ENCODE measurements at places on chromosomes 3 and 15.

GRCh38 chr15:93932164-93932776 lies 299.1 kb upstream of the MCTP2 start:
- DNase-seq, result no peak
- H3K36me3 ChIP-seq, result no peaks in the 10 kb centered on the region
- H3K4me1 ChIP-seq, result peaks cover 12% of the 10 kb centered on the region
- H3K27ac ChIP-seq, result no peak overlapping the region
- H3K27me3 ChIP-seq, result no peaks in the 10 kb centered on the region

- H3K36me3 ChIP-seq, result no peaks in the 10 kb centered on the region
- no peaks in the 10 kb centered on the region for H3K4me1 ChIP-seq
- H3K27me3 ChIP-seq, result peaks cover 17% of the 10 kb centered on the region
- H3K4me3 ChIP-seq, result no peak overlapping the region
Measured at GRCh38 chr15:43210807-43211206, 10.0 kb downstream of the EPB42 start.

- DNase-seq, result no peak
- peaks cover 13% of the 10 kb centered on the region for H3K4me1 ChIP-seq
- H3K4me3 ChIP-seq, result no peak overlapping the region
- no peak overlapping the region for H3K27ac ChIP-seq
- H3K27me3 ChIP-seq, result no peaks in the 10 kb centered on the region
Measured at GRCh38 chr3:155548195-155548594, 196.7 kb downstream of the PLCH1 start.

DNA sequence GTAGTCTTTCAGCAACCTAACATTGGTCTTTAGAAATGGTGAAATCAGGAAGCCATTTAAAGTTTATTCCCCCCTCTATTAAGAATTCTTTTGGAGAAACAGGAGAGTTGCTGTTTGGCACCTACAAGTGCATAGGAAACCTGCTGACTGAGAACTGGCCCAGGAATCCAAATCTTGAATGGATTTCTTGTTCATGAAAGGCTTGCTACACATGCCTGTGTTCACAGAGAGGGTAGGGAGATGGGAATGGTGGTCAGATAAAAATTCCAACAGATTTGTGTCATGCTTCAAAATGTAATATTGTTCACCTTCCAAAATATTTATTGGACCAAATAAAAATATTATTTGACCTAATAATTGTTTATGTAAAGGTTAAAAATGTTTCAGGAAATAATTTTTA lies 24.2 kb upstream of the ZPLD1 start:
- no peak overlapping the region for H3K27ac ChIP-seq
- H3K4me1 ChIP-seq, result peaks cover 6% of the 10 kb centered on the region
- no peaks in the 10 kb centered on the region for H3K36me3 ChIP-seq

- no peaks in the 10 kb centered on the region for H3K36me3 ChIP-seq
- H3K4me1 ChIP-seq, result peaks cover 14% of the 10 kb centered on the region
- H3K27ac ChIP-seq, result no peak overlapping the region
- no peak for DNase-seq
- peaks cover 7% of the 10 kb centered on the region for H3K27me3 ChIP-seq
- H3K4me3 ChIP-seq, result no peak overlapping the region
Measured at GRCh38 chr3:129620828-129621559, 14.5 kb upstream of the PLXND1 start.

GRCh38 chr3:150443331-150443741 lies 35.2 kb downstream of the TSC22D2 start:
- peaks cover 19% of the 10 kb centered on the region for H3K4me1 ChIP-seq
- no peak overlapping the region for H3K27ac ChIP-seq
- no peak overlapping the region for H3K4me3 ChIP-seq
- DNase-seq, result no peak
- H3K36me3 ChIP-seq, result peaks cover 41% of the 10 kb centered on the region

DNA sequence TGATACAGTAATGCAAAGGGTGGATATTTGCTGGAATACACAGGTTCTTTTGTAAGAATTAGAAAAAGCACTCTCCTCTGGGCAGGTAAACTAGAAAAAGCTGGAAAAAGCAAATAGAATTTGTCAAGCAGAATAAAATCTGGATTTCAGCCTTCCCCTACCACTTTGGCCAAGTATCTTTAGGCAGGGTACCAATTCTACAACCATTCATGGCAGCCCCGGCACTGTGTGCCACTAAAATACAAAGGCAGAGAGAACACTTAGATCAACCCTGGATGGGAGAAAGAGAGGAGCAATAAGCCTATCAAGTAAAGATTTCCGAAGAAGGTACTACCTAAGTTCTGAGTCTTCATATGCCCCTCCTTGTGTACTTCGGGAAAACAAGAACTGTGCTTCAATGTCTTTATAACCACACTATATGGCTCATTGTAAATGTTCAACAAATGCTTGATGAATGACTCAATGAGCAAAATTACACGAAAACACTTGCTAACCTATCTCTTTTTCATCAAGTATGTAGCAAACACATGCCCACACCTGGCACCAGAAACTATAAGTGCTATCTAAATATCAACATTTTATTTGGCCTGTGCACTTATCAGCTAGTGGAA lies 20.8 kb downstream of the STAG1 start:
- DNase-seq, result no peak
- peaks cover 68% of the 10 kb centered on the region for H3K4me1 ChIP-seq
- H3K36me3 ChIP-seq, result peaks cover 5% of the 10 kb centered on the region
- H3K27ac ChIP-seq, result no peak overlapping the region
- H3K27me3 ChIP-seq, result no peaks in the 10 kb centered on the region

- H3K27ac ChIP-seq, result no peak overlapping the region
- peaks cover 40% of the 10 kb centered on the region for H3K4me1 ChIP-seq
- H3K36me3 ChIP-seq, result peaks cover 6% of the 10 kb centered on the region
- peak; percentile 32 for DNase-seq
- no peaks in the 10 kb centered on the region for H3K27me3 ChIP-seq
Measured at GRCh38 chr3:127831723-127832172, 9.4 kb upstream of the MGLL start.

DNA sequence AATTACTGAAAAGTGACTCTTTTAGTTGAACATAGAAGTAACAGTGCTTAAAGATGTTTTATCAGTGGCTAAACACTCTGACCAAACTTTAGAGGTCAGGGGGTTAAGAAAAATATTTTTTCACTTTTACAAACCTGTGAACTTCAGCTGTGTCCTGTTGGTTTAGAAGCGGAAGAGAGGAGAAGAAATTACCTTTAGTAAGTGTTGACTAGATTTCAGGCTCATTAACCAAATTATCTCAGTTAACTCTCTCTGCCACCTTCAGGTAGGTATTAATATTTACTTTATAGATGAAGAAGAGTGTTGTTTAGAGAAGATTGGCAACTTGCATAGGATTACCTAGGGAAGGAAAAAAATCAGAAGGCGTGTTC lies 151.9 kb upstream of the CMC1 start:
- H3K4me3 ChIP-seq, result no peak overlapping the region
- H3K27me3 ChIP-seq, result no peaks in the 10 kb centered on the region
- no peaks in the 10 kb centered on the region for H3K4me1 ChIP-seq
- no peaks in the 10 kb centered on the region for H3K36me3 ChIP-seq
- DNase-seq, result no peak

DNA sequence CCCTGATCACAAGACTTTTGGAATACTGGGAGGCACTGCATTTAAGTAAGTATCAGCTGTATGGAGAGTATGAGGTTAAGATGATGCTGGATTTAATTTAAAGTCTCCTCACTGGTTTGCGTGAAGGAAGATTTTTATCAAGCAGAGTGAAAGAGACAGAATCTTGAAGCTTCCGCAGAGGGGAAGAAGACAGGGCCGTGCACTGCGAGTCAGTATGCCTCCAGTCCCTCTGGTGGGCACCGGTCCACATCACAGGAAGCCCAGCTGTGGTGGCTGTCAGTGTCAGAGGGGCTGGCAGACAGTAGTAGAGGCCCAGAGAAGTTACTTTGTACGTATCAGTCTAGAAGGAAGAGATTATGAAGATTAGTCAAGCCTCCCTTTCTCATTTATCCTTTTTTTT lies 379.0 kb upstream of the TPRG1 start:
- peaks cover 7% of the 10 kb centered on the region for H3K36me3 ChIP-seq
- H3K27me3 ChIP-seq, result no peaks in the 10 kb centered on the region
- H3K4me3 ChIP-seq, result no peak overlapping the region
- no peak for DNase-seq
- no peak overlapping the region for H3K27ac ChIP-seq

- no peaks in the 10 kb centered on the region for H3K36me3 ChIP-seq
- no peak overlapping the region for H3K27ac ChIP-seq
Measured at GRCh38 chr15:28933710-28934445, 48.1 kb downstream of the APBA2 start.

DNA sequence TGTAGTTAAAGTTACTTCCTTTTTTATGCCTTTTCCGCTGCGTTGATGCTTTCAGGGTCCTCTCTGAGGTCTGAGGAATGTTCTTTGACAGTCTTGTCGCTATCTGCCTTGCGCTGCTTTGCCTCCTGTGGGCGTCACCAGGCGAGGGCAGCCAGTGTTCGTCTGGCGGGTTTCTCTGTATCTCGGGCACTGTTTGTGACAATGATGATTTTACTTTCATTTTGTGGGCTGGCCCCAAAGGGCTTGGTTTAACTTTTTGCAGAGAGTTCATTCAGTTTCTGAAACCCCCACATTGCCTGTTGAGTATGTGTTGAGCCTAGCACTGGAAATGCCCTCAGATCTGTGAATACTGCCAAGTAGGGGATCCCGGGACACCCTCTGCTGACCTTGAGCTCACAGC lies 24.6 kb upstream of the SACM1L start:
- peak; percentile 25 for DNase-seq
- H3K4me3 ChIP-seq, result peak overlapping the region; percentile 80
- H3K27me3 ChIP-seq, result no peaks in the 10 kb centered on the region
- peak overlapping the region; percentile 81 for H3K27ac ChIP-seq
